ENCODE measurements at places on chromosomes 3 and 15.

- no peak for DNase-seq
Observed at GRCh38 chr3:77186728-77187127, 146.8 kb downstream of the ROBO2 start.

GRCh38 chr3:51802106-51802703 lies 23.2 kb upstream of the IQCF6 start:
- no peak for DNase-seq

- peak; percentile 93 for DNase-seq
Observed at GRCh38 chr3:184513276-184514170, 48.1 kb upstream of the EPHB3 start.

DNA sequence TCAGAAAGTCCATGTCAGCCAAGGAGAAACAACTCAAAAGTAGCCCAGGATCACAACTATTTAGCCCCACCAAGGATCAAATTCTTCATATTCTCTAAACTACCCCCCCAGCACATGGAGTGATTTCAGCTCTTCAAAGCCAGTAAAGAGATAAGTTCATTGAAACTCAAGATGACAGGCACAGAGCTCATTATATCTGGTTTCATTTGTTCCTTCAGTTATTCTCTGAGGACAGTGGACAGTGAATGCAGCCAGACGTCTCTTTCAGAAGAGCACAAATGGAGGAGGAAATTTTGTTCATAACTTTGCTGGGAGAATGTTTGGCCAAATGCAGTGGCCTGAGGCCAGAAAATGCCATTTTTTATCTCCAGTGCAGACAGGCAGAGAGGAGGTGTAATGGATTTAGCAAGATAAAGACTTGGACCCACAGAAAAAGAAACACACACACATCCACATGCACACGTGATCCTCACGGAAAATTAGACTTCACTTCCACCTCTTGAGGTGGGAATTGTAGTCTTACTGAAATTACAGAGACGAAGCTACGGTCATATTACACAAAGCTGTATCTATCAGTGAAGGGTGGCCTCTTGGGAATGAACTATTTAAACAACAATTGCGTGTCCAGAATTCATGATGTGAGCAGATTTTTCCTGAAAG lies 64.6 kb downstream of the HES1 start:
- no peak for DNase-seq

GRCh38 chr3:156948402-156949210 lies 122.5 kb downstream of the LEKR1 start:
- DNase-seq = no peak

- DNase-seq = no peak
Observed at GRCh38 chr3:83193526-83193925, 1432.1 kb upstream of the GBE1 start.

GRCh38 chr15:67967871-67968431 lies 86.2 kb upstream of the PIAS1 start:
- DNase-seq = peak; percentile 97

DNA sequence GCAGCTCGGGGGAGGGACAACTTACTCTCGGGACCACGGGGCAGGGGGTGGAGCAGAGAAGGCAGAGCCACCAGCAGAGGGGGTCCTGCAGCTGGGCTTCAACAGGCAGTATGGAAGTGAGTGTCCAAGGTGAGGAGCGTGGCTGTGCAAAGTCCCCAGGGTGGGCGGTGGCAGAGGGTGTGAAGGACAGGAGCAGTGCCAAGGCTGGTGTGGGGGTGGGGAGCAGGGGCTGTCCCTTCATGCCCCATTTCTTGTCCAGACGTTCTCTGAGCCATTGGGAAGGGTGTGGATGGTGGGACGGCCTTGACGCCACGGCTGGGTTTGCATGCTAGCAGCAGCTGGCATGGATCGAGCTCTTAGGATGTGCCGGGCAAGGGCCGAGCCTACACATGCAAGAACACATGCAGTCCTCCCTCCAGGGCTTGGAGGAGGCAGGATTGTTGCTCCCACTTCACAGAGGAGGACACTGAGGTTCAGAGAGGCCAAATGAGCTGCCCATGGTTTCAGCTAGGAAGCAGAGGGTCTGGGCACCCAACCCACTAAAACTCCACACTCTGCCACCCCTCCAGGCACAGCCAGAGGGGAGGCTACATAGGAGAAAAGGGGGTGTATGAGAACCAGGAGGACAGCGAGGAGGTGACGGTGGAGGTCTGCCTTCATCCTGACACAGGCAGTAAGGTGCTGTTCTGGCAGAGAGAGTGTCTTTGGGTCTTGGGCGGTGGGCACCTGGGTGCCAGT lies 93.6 kb downstream of the TBC1D2B start:
- DNase-seq = peak; percentile 33

DNA sequence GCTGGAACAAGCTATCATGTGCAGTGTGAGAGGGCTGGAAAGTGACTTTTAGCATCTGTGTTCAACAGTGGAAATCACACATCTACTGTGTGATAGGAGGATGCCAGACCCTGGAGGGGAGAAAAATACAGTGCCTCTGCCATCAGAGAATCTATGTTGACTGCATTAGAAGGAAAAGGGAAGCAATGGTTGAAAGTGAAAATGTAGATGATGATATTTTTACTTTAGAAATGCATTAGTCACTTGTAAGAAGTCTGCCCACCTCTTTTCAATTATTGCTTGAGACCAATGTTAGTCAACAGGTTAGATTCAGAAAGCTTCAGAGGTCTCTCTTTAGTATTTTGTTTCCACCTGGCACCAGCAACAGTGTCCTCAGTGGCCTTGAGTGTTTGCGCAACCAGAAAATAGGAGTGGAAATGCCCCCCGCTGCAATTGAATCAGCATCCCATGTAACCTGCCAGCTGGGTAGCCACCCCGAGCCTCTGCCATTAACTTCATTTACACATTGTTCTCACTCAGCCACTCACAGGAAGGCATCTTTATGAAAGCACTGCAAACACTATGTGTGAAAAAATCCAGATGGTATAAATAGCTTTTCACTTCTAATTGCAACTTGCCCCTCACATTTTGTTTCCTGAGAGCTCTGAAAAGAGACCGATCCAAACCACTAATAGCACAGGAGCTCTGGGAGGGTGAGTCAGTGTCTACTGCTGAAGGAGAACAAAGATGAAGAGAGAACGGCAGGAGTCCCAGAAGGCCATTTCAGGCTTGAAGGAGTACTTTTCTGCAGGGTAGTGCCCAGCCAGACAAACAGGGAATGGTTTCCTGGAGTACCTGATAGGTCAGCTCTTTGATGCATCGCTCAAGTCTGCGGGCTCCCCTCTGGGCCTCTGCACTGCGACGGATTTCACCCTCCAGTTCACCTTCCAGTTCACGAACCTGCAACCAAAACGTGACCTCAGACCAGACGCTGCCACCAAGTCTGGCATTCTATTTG lies 92.1 kb downstream of the HHLA2 start:
- no peak for DNase-seq

- no peak for DNase-seq
Observed at GRCh38 chr3:143241481-143241951, 121.9 kb downstream of the CHST2 start.

GRCh38 chr3:181176601-181177000 lies 187.1 kb upstream of the DNAJC19 start:
- peak; percentile 44 for DNase-seq

DNA sequence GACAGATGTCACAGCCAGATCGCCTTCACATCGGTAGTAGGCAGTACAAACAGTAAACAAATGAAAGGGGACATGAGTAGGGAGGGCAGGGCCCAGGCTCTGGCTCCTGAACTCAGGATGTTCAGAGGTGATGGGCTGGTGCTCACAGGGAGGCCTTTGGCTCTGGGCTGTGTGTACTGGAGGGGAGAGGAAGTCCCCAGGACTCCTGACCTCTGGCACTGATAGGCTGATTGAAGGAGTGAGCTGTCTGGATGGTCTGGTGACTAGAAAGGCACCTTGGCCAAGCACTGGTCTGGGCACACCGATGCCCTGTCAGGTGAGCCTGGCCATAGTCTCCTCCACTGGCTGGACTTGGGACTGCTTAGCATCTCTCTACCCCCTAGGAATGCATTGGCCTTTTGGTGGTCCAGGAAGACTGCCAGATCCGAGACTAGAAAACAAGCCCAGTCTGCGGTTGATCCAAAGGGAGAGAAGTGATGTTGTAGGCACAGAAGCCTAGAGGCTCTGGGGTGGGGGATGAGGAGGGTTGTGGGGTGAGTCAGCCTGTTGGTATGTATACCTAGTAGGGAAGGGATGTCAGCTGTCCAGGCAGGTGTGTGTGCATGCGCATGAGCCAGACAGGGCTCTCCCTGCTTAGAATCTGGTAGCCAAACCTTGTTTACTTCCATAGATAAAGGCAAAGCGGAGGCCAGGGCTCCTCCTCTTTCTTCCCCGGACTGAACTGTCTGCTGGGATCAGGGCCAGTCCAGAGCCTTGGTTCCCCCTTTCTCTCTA lies 1.9 kb downstream of the SPINT1 start:
- DNase-seq = no peak

DNA sequence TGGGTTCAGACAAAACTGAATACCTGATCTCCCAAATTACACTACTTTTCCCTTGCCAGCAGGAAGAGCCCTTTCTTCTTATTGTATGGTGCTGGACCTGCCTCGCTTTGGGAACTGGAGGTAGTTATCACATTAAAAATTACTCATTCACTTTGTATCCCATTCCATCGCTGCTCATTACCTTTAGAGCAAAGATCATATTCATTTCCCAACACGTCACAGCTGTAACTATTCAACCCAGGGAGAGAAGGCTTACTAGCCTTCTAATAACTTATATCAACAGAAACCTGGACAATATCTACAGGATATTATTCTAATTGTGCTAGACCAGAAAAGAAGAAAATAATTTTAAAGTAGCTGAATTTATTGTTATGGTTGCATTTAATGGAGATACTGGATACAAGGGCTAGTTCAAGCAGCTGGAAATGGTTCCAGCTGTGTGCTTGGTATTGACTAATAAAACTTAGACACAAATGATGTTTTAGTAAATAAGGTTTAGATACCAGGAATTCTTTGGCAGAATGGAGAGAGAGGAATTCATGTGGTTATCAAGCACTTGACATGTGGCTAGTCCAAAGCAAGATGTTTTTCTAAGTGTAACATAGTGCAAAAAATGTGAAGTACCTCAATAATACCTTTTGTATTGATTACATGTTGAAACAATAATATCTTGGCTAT lies 656.3 kb downstream of the ROBO1 start:
- no peak for DNase-seq

- no peak for DNase-seq
Observed at GRCh38 chr15:63045879-63046278, 3.3 kb downstream of the TPM1 start.

DNA sequence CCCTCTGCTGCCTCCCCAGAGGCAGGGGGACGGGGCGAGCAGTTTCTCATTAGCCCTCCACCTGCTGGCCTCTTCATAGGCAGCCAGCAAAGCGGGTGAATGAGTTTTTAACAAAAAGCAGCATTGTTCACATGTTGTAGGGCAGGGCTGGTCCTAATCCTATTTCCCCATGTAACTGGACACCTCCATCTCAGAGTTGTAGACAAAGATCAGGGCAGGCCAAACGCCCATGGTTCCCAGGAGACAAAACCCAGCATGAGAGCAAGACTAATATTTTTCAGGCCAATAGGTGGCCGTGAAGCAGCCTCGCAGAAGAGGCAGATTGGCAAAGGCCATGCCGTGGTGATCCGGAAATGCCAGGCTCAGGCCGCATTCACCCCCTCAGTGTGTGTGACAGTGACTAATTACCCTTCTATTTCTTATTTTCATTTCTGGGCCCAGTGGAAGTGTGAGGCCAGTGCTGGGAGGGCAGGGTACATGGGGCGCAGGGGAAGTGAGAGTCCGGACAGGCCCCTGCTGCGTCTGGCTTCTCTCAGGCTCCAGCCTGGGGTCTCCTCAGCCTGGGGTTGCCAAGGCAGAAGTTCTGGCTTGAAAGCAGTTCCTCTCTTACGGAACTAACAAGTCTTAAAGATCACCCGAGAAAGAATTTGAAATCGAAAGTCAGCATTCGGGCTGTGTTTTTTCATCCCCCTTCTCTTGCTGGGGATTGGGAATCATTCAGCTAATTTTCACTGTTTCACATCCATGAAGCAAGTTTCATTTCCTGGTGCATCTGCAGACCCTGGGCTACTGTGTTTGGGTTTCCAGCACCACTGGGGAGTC lies 64.8 kb downstream of the BOC start:
- DNase-seq = peak; percentile 36

- no peak for DNase-seq
Observed at GRCh38 chr3:71916747-71917369, 131.9 kb upstream of the PROK2 start.

DNA sequence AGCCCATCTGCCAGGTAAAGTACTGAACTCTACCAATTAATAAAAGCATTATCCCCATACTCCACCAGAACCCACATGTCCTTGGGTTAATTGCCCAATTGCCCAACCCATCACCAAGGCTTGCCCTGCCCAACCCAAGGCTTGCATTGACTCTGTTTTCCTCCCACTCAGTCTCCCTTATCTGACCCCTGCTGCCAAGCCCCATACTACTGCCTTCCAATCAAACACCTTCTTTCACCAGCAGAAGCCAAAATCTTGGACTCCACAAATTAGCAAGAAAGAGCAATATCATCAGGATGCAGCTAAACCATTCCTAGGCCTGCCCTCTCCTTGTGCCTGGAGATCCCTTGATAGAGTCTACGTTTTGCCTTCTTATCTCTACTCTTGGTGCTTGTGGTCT lies 602.9 kb downstream of the NTRK3 start:
- no peak for DNase-seq

DNA sequence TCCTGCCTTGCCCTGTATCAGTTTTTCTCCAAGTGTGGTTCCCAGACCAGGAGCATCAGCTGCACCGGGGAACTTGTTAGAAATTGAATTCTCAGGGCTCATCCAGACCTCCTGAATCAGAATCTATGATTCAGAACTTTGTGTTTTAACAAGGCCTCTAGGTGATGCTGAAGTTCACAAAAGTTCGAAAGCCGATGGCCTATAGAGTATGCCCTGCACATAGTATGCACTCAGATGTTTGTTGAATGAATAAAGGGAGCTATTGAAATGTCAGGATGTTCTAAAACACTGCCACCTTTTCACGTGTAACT lies 664 bp upstream of the LARP6 start:
- no peak for DNase-seq

- DNase-seq = no peak
Observed at GRCh38 chr3:118267588-118267987, 767.1 kb downstream of the IGSF11 start.

GRCh38 chr3:146561879-146562278 lies 17.5 kb upstream of the PLSCR1 start:
- DNase-seq = no peak

GRCh38 chr15:29055876-29056275 lies 170.1 kb downstream of the APBA2 start:
- DNase-seq = no peak

DNA sequence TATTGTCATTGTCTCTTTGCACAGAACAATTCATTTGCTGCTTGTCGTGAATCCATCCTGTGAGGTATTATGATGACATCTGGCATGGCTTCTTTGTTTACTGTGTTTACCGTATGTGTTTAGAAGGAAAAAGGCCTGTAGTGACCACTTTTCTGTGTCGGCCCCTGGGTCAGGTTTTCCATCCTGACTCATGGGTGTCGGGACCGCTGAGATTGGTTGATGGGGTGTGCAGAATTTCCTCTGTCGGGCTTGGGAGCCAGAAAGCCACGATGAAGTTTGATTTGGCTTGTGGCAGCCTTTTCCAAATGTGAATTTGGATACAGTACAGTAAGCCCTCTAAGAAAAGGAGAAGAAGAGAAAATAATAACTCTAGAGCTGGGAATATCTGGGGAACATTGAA lies 113.5 kb downstream of the FNDC3B start:
- DNase-seq = no peak

- DNase-seq = no peak
Observed at GRCh38 chr3:36318621-36319200, 61.6 kb upstream of the STAC start.
